ENCODE measurements at places on chromosomes 1 and 21. TPM values are rescaled to one million over a fixed set of nuclear protein-coding genes. Genes with fewer than 3 reads are reported as not detected.

Gene HMCN1
- total RNA-seq, result 0.05 TPM

Gene SH2D1B
- 0.12 TPM for total RNA-seq

Gene CD5L
- total RNA-seq, result not detected

Gene LCE1B
- total RNA-seq, result not detected

Gene AXDND1
- total RNA-seq, result 0.48 TPM

Gene SPRR5
- total RNA-seq, result not detected

Gene E2F2
- total RNA-seq, result 2.6 TPM

Gene KRTAP15-1
- total RNA-seq, result not detected

Gene KCND3
- total RNA-seq, result 0.01 TPM

Gene PHC2
- 103 TPM for total RNA-seq

Gene HTR6
- 0.18 TPM for total RNA-seq

Gene ACOT11
- total RNA-seq, result 2.1 TPM

Gene ASPM
- 20.7 TPM for total RNA-seq

Gene GPR52
- not detected for total RNA-seq

Gene ITLN2
- 0.96 TPM for total RNA-seq

Gene NSUN4
- total RNA-seq, result 12.5 TPM

Gene PCNX2
- 9.0 TPM for total RNA-seq

Gene PTCH2
- 0.27 TPM for total RNA-seq

Gene DHCR24
- total RNA-seq, result 46.8 TPM

Data from A549 treated with Hydrocortisone at 1 μM for 4 hours (cell line).